Left kidney (tissue), 8 donors: ENCODE measurements at places on chromosomes 7 and 10. TPM values are rescaled to one million over a fixed set of nuclear protein-coding genes. Genes with fewer than 3 reads are reported as not detected.

GRCh38 chr7:137670222-137671064 lies 176.3 kb downstream of the DGKI start:
- no peak for DNase-seq

Gene CRPPA
- 6.0 TPM for polyA plus RNA-seq

Gene JAZF1
- 12.6 TPM for polyA plus RNA-seq

- DNase-seq = no peak
These were observed 40.7 kb downstream of the TBC1D12 start for GRCh38 chr10:94443047-94443446.

Gene GNGT1
- not detected for polyA plus RNA-seq

- DNase-seq = no peak
These were observed 15.7 kb downstream of the BPGM start for GRCh38 chr7:134662166-134662870.

DNA sequence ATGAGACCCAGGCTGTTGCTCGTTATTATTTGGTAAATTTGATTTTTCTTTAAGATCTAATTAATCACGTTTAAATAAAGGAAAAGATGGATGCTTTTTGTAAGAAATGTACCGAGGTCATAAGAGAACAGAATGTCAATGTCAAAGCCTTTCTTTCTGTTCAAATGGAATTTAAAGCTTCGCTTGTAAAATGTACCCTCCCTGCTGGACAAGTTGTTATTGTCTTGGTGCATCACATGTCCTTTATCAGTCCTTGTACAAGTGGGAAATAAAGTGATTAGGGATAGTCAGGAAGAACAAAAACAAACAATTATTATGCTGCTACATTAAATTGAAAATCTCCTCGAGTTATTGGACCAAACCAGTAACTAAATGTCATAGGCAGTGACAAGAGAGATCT lies 363.2 kb downstream of the PHTF2 start:
- DNase-seq = no peak

- no peak for DNase-seq
These were observed 23.3 kb downstream of the NUDCD3 start for GRCh38 chr7:44467217-44467548.

- no peak for DNase-seq
These were observed 146.6 kb downstream of the CHN2 start for GRCh38 chr7:29341156-29341555.

DNA sequence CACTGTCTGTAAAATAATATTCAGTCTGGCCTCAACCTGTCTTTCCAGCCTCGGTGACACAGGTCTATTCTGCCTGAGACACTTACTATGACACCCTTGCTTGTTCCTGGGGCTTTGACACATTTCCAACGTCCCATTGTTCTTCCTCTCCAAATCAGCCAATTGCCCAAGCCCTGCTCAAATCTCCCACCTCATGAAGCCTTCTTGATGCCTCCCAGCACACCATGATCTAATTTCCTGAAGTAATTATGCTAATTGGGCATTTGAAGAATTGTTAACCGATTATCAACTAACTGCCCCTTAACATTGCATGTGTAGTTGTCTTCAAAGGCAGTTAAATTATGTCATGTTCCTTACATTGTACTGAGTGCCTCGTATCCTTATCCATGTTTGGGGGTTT lies 33.1 kb downstream of the CAV1 start:
- no peak for DNase-seq

Gene IGF2BP3
- polyA plus RNA-seq = 82.9 TPM

DNA sequence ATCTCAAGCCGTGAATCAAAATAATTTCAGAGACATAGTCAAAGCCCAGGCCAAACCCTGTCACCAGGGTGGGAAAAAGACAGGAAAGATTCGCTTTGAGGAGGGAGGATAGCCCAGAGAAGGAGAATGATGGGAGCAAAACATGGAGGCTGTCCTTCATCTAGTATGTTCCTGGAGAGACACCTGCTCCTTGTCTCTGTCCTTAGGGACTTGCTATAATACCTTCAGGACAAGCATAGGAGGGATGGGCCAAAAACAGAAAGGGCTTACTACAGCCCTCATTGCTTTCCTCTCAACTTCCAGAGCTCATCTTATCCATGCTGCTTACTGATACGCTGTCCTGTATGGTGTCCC lies 593.7 kb downstream of the LRMDA start:
- DNase-seq = no peak

Gene ANXA8L1
- not detected for polyA plus RNA-seq

DNA sequence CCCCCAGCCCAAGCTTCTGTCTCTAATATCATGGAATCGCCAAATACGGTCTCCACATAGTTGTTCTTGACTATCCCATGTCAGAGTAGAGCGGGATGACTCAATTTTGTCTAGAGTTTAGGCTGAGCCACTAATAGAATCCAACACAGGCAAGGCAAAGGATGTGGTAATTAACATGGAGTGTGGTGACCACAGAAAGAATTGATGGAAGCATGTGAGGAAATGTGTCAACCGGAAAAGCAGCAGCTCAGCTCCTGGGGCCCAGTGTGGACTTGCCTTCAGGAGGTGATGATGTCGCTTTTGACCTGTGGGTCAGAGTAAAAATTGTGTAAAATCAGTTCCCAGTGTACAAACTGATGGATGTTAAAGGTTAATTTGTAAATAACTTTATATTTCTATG lies 139.3 kb upstream of the KLF6 start:
- no peak for DNase-seq

DNA sequence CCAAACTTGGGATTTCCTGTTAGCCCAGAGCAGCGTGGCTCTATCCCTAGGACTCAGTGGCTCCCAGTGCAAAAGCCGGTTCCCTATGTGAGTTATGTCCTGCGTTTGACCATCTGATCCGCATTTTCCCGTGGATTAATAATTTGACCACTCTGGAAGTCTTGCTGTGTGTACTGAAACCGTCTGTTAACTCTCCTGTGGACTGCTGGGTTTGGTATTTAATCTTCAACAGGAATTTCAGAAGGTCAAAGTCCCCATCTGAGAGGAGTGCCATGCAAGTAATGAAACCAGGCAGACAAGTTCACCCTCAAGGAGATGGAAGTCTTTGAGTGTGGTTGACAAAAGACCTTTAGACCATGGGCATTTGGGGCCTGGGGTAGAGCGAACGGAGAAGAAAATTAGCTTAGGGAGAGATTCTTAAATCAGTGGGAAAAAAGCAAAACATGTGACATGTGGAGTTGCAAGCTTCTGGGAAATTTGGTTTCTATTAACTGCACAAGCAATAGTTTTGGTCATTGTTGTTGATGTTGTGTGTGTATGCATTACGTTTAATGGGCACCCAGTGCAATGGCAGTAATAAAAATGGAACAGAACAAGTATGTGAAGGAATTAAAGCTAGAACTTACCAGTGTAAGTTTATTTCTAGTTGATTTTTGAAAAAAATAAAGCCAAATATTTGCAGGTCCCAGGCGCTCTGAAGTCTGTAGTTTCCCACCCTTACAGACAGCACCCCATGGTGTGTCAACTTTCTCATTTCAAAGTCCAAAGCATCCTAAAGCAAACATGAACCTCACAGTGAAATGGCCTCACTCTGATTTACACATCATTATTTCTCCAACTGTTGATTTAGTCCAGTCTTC lies 38.2 kb downstream of the LYZL1 start:
- no peak for DNase-seq
